WERI-Rb-1 (cell line): ENCODE measurements at places on chromosomes 4 and X.

DNA sequence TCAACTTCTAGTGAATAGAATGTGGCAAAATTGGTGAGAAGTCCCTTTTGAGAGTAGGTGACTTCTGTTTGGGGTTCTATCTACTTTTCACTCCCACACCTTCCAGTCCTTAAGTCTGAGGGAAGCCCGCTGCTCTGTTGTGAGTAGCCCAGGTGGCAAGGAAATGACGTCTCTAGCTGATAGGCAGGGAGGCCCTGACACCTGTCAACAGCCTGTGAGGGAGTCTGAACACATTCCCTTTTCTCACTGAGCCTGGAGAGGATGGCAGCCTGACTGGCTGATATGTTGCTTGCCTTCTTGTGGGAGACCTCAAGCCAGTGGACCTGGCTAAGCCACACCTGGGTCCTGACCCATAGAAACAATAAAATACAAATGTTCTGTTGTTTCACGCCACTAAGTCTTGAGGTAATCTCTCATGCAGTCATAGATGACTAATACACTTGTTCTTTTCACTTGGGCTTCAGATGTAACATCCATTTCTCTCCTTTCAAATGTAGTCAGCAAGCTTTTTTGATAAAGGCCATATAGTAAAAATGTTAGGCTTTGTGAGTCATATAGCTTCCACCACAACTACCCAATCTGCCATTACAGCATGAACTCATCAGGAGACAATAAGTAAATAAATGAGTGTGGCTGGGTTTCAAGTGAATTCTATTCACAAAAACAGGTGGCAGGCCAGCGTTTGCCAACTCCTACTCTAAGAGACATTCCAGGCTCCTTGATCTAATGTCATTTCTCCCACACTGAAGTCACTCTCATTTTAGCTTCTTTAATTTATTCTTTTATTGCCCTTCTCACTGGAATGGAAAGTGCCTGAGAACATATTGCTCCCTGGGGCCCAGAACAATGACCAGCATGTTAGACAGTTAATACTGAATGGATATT, 265.1 kb upstream of the MAD2L1 start:
- no peak for DNase-seq

DNA sequence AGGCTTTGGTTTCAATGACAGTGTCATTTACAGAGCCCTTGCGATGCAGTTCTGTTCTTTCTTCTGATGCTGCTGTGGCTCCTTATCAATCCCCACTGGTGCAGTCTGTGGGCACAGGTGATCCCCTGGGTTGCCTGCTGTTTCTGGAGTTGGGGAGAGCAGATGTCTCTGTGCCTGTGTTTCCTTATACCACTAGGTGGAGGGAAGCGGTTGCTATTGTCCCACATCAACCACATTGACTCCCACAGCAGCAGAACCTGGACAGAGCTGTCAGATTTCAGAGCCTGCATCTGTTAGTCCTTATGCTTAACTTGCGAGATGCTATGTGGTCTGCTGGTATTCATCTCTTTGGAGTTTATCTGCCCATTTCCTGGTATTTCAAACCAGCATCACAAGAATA, 57.7 kb downstream of the NEIL3 start:
- peak; percentile 28 for DNase-seq

- DNase-seq: no peak
These were observed 27.9 kb downstream of the TNIP2 start for GRCh38 chr4:2728221-2728620.

DNA sequence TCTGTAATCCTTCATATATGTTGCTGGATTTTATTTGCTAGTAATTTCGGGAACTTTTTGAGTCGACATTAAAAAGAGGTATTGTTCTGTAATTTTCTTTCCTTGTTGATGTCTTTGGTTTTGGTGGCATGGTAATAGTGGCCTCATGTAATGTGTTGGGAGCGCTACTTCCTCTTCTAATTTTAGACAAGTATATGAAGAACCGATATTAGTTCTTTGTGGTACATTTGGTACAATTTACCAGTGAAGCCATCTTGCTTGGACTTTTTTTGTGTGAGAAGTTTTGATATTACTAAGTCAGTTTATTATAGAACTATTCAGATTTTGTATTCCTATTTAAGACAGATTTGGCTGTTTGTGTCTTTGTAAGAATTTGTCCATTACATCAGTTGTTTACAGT, 669.2 kb upstream of the AADAT start:
- no peak for DNase-seq

DNA sequence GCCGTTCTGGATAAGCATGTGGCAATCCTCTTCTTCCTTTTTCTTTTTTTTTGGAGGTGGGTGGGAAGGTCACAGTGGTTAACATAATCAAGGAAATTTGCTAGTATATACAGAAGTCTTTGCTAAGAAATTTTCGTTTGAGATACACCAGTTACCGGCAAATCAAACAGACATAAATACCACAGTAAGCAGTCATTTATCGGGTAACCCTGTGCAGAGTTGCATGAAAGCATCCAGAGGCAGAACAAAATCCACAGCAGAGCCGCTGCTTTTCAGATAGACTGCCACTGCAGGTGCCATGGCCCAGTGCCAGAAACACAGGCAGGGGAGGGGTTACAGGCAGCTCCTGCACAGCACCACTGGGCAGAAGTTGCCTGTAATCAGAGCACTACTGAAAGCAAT, 179.1 kb upstream of the MAB21L2 start:
- no peak for DNase-seq

DNA sequence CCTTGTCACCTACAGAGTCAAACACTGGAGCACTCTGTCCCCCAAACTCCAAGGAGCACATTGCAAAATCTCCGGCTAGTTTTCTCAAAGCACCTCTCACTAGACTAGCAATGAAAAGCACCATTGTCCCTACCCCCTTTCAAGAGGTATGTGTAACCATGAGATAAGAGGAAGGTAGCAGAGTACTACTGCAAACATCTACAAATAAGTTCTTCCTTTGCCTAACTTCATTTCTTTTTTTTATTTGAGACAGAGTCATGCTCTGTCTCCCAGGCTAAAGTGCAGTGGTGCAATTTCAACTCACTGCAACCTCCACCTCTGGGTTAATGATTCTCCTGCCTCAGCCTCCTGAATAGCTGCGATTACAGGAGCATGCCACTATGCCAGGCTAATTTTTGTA, 17.7 kb downstream of the PPP4R3C start:
- no peak for DNase-seq

GRCh38 chrX:23052324-23052723, 52.6 kb downstream of the DDX53 start:
- DNase-seq: no peak

DNA sequence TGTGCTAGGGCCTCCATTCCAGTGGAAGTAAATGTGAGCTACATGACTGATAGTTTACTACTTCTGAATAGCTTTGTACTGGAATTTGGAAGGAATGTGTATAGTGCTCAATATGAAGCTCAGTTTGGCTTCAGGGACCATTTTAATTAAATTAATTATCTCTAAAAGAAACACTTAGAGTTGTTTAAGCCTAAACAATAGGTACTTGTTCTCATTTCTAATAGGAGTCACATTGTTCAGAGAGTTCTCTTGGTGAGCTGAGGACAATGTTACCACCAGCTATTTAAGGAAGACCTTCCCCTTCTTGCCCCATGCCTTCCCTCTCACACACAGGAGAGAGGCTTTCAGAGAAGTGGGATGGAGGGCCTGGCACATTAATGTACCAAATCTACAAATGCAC, 78.3 kb downstream of the CHIC2 start:
- no peak for DNase-seq

GRCh38 chr4:121869841-121870822, at the start of gene BBS7:
BBS7 (minus strand) TSS chr4:121870474; CDS start chr4:121870313, 161 bp downstream.
- peak; percentile 100 for DNase-seq

GRCh38 chr4:171035909-171036308, 777.3 kb upstream of the GALNTL6 start:
- no peak for DNase-seq

DNA sequence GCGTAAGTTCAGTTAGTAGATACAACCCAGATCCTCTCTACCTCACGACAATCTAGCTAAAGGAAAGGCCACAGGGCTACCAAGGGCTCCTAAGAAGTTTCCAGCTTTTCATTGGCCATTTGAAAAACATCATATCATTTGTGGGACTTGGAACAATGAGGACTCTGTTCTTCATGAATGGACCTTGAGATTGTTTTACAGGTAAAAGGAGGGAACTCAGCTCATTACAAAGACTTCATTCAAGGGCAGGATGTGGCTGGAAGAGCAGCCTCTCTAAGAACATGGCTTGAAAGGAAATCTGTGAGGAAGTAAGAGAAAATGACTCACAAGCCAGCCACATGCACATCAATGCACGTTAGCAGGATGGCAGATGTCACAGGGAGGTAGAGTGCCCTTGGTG, 105.9 kb upstream of the SLC7A11 start:
- DNase-seq: no peak

GRCh38 chr4:43379016-43379415, 486.5 kb downstream of the GRXCR1 start:
- no peak for DNase-seq

DNA sequence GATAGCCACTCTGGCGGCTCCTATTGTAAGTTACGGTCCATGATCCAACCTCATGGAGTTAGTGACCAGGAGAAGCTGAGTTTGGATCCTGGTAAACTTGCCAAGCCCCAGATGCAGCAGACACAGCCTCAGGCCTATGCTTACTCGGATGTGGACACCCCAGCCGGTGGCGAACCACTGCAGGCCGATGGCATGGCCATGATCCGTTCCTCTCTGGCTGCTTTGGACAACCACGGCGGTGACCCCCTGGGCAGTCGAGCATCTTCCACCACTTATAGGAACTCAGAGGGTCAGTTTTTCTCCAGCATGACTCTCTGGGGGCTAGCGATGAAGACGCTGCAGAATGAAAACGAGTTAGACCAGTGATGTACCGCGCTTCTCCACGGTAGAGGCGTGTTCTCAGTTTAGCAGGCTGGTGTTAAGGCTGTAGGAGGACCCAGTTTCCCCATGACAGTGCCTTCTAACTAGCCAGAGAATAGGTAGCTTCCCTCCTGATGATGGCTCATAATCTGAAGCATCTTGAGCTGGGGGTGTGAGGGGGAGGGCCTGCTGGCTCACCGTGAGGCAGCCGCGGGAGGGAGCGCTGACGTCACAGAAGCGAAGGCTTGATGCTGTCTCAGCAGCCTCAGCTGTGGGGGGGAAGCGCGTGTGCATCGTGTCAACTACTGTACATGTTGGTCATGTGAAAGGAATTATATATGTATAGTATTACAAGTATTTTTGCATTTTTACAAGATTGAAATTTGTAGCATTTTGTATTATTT, 31.1 kb downstream of the ZBTB49 start:
- DNase-seq: no peak

- no peak for DNase-seq
These were observed 81.5 kb upstream of the CD99 start for GRCh38 chrX:2609431-2610238.

- no peak for DNase-seq
These were observed 9.9 kb upstream of the CLTRN start for GRCh38 chrX:15674514-15674840.

DNA sequence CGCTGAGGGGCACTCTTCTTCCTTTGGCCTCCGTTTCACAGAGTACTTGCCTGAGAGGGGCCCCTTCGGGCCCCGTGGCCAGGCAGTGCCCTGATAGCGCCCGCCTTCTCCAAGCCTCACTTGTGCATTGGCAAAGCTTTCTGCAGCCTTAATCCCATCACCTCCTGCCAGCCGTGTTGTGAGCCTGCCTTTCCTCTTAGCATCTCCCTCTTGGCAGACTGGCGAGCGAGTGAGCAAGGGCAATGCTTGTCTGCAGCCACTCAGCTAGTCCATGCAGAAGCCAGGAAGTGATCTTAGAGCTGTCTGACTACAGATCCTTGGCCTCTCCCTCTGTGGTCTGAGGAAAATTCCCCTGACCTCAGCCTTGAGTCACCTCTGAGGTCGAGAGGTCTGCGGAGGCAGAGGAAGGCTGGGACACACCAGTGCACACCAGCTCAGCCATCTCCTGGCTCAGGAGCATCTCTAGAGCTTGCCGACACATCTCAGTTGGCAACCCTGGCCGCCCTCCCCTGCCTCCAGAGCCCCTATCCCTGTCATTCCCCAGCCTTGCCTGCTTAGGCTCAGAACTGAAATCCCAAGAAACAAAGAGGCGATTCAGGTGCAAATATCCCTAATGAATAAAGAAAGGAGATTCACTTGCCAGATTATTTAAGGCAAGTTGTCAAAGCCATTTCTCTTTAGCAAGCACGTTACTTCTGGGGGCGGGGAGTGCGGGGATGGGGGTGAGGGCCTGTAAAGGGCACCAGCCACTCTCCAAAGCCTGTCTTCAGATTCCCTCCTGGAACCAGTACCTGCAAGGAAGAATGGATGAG, 143.5 kb upstream of the MAMLD1 start:
- DNase-seq: no peak

GRCh38 chr4:6568689-6569332, 6.2 kb upstream of the MAN2B2 start:
- DNase-seq: no peak

- no peak for DNase-seq
These were observed 391.2 kb downstream of the UNC5C start for GRCh38 chr4:95157596-95157995.

DNA sequence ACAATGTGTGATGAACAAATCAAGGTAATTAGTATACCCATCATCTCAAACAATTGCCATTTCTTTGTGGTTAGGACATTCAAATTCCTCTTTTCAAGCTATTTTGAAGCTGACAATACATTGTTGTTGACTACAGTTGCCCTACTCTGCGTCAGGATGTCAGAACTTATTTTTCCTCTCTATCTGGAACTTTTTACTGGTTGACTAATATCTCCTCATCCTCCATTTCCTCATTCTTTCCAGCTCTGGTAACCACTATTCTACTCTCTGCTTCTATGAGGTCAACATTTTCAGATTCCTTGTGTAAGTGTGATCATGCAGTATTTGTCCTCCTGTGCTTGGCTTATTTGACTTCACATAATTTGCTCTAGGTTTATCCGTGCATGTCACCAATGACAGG, 240.5 kb upstream of the HS3ST1 start:
- DNase-seq: no peak

DNA sequence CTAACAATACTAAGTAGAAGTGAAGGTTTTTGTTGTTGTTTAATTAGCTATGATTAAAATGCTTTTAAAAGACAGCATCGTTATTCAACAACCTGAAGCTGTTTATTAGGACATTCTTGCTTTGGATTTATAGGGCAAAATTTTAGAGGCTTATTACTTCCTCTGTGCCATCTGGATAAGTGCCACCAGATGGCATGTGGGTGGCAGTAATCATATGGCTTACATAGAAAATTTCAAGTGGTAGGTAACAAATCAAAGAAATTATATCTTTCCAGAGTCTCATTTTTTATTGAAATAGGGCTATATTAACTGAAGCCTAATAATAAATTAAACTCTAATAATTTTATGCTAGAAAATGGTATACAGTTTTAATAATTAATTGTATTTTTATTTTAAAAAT, 83.3 kb upstream of the HTR2C start:
- DNase-seq: no peak

- DNase-seq: peak; percentile 30
These were observed 152.5 kb upstream of the STX18 start for GRCh38 chr4:4694296-4694772.

GRCh38 chr4:22090661-22091351, 142.2 kb upstream of the KCNIP4 start:
- DNase-seq: no peak

GRCh38 chr4:76197031-76197743, 16.4 kb downstream of the SCARB2 start:
- no peak for DNase-seq
